ENCODE measurements at places on chromosomes 1 and 21.

GRCh38 chr1:205938682-205939081 lies 4.6 kb downstream of the SLC26A9 start:
- no peak for DNase-seq

- DNase-seq, result no peak
Observed at GRCh38 chr1:228209657-228210056, 1.8 kb downstream of the OBSCN start.

DNA sequence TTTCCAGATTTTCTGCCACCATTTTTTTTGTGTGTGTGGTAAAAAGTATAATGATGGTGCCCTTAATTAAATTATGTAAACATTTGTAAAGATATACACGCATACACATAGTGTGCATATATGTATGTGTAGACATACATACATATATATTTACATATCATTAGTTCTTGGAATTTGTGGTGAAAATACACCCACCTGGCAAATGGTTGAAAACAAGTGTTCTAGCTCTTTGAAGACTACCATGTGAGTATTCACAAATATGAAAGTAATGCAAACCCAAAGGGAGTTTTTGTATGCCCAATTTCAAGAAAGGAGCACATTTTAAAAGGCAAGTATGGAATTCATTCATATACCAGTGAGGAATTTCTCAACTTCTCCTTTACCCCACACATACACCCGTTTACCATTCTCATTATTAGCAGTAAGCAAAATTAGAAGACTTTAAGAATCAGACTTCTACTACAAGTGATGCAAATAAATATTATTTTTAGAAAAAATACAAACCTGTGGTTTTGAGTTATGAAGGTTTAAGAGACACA lies 8.0 kb downstream of the RABGAP1L start:
- DNase-seq, result no peak

- no peak for DNase-seq
Observed at GRCh38 chr1:11720525-11720924, 15.4 kb upstream of the AGTRAP start.

DNA sequence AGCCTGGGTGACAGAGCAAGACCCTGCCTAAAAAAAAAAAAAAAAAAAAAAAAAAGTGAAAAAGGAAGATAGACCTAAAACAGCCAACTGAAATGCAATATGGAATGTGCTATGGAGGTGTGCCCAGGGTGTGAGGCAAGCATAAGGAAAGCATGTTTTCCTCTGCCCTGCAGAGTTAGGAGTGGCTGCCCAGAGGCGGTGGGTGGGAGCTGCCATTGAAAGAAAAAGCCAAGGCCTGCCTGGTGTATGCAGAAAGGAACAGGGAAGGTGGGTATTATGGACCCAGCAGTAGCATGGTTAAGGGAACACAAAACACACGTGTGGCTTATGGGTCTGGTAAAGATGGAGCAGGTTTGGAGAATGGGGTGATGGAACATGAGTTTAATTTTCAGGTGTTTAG lies 8.9 kb downstream of the CD244 start:
- no peak for DNase-seq

GRCh38 chr1:222788402-222789156 lies 26.3 kb upstream of the DISP1 start:
- no peak for DNase-seq

DNA sequence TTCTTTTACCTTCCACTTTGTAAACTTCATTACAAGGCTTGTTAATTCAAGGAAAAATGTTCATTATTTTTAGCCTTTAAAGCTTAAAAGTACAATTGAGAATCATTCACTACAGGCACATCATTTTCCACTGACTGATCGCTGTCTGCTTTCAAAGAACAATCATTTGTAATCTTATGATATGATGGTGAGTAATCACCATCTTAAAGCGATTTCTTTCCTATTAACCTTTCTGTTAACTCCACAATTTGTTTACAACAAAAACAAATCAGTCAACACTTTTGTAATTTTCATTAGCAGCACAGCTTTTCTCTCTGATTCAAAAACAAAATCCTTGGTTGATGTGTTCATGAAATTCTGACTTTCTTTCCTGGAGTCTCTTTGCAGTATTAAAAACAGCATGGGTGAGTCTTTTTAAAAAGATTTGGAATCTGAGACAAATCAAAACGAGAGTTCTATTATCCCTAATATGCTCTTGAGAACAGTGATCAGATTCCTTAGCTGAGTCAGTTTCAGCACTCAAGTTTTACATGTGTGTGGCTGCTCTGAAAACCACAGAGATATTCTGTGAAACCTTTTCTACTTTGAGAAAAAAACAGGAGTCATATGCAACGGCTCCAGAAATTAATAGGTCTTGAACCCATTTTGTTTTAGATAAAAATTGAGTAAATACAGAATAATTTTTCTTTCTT lies 145.8 kb upstream of the TMPRSS15 start:
- no peak for DNase-seq

DNA sequence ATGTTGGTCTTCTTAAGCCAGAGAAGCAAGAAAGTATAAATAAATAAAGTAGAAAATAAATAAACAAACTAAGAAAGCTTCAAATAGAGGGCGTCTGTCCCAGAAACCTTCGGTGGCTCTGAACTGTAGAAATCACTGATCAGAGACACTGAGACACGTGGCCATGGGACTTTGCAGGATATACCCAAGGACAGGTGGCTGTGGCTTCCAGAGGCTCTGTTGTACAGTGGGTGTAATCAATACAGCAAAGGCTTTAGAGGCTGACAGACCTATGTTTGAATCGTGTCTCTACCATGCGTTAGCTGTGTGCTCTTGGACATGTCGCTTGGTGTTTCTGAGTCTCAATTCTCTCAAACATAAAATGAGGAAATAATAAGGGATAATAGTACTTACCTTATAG lies 41.0 kb upstream of the EPS15 start:
- DNase-seq, result no peak

- no peak for DNase-seq
Observed at GRCh38 chr1:102897557-102897956, 210.8 kb downstream of the COL11A1 start.

- no peak for DNase-seq
Observed at GRCh38 chr1:15626269-15626950, 9.2 kb downstream of the DDI2 start.

DNA sequence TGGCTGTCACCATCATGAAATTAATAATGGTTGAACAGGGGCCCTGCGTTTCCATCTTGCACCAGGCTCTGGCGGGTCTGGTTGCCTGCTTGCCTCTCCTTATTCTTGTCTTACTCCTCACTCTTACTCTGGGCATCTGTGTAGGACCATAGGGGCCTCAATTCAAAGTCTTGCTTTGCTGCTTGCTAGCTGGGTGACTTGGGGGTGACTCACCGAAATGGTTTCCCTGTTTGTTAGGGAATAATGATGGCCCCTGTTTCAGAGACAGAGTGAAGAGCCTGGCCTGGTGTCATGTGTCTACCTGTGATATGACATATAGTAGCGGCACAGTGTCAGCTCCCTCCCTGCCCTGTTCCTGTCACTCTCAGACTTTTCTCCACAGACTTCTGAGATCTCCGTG lies 24.6 kb downstream of the KCNC4 start:
- DNase-seq, result no peak

GRCh38 chr1:197127246-197127912 lies 19.1 kb downstream of the ASPM start:
- DNase-seq, result no peak

DNA sequence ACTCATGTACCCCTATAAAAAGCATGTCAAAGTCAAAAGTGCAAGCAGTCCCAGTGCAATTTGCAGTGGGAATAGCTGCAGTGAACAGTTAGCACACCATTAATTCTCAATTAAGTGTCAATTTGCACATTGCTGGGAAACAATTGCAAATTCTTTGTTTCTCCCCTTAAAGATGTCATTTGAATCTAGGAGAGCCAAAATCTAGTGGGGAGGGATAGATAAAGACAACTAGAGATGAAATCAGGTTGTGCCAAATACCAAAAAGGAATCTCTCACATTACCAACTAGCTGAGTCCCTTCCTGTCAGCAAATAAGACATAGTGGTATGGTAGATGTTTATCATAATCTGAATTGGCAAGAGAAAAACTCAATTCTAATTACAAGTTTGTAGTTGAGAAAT lies 330.7 kb downstream of the NUF2 start:
- no peak for DNase-seq

DNA sequence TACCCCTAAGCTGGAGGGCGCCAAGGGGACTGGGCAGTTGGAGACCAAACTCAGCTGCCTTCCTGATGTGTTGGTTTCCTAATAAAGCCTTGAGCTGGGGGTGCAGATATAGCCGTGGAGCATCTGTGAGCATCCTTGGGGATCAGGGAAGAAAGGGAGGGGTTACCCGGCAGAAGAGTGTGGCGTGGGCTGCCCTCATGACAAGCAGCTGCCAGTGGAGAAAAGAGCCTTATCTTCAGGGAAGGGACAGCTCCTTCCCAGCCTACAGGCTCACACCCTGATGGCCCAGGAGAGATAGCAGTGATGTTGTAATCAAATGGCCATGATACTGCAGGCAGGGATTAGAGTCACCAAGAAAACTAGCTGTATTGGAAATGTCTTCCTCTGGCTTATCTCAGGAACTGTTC lies 10.8 kb upstream of the NFASC start:
- DNase-seq, result no peak

DNA sequence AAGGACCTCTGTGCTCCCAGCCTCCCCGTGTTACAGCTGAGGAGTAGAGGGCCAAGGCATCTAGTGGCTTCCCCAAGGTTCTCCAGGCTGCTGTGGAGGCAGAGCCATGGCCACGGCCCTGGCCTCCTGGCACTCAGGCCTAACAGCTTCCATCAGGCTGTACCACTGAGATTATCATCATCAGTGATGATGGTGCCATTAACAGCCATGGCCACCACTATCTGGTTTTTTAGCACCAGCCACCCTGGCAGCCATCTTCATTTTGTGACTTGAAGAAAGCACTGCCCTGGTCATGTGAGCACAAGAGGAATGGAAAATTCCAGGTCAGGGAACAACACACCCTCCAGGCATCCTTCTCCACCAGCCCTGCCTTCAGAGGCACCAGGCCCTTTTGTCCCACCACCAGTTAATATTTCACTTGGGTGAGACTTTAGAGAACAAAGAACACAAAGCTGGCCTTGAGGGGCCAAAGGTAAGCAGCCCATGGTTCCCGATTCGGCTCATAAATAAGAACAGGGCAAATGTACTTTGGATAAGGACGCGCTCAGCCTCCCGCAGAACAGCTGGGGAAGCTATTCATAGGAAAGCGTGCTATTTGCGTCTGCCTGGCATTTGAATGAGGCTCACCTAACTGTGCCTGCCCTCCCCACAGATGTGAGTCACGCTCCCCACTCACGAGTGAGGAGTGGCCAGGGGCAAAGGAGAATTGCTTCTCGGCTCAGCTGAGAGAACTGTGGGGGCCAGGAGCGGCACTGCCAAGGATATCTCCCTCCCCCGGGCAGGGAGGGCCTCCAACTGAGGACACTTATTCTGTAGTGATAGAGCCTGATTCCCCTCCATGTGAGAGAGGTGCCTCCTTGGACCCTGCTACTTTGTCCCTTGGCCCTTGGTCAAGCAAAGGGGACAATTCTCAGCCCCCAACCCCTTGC lies 95.6 kb downstream of the CD58 start:
- peak; percentile 57 for DNase-seq

- no peak for DNase-seq
Observed at GRCh38 chr1:224569276-224569675, 46.8 kb upstream of the CNIH3 start.

DNA sequence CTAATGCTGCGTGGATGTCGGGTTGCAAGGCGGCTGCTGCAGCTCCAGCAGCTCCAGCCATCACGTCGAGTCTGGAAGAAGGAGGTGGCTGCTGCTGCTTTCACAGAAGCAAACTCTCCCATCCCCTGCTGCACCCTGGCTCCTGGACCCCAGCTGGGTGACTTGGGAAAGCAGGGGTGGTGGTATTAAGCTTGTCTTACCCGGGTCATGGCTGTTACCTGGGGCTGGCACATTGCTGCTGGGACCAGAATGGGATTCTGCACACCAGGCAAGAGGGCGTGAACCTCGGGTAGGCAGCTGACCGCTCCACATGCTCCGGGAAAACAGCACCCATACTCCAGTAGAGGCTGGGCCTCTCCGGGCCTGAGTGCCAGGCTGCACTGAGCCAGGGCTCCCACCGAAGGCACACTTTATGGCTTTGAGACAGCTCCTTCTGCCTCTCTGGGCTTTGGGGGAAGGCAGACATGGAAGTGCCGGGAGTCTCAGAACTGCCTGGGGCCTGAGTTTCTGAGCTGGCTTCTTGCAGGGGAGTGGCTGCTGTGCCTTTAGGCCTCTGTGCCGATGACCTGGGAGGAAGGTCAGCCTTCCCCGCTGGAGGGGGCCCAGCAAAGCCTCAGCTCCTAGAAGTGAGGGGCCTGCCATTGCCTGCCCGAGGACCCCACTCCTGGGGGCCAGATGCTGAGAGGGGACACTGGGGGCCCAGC lies 1.2 kb downstream of the SMIM1 start:
- no peak for DNase-seq

DNA sequence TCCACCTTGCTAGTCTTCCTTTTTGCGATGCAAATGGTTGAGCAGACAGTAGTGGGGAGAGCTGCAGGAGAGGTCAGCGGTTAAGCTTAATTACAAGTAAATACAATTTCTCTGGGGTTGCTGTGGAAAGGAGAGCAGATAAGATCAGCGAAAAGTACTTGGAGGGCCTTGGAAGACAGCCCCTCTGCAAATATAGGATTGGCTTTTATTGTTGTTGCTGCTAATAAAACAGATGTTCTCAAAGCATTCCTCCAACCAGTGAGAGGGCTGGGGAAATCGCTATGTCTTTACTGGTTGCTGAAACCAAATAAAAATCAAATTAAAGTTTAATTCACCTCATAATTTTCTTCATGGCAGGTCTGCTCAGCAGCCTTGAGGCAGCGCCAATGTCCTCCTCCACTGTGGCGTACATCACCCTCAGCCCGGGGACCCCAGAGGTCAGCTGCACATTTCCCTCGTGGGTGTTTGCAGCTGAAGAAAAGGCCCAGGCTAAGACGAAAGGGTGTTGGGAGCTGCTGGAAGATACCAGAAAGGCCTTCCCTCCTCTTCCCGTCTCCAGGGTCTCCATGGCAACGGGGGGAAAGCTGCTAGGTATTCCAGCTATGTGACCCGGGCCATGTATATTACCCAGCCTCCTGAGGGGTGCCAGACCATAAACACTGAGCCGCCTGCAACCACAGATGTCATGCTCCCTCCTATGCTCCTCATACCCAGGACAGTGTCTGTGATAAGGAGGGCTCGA lies 54.6 kb upstream of the POU2F1 start:
- peak; percentile 48 for DNase-seq

DNA sequence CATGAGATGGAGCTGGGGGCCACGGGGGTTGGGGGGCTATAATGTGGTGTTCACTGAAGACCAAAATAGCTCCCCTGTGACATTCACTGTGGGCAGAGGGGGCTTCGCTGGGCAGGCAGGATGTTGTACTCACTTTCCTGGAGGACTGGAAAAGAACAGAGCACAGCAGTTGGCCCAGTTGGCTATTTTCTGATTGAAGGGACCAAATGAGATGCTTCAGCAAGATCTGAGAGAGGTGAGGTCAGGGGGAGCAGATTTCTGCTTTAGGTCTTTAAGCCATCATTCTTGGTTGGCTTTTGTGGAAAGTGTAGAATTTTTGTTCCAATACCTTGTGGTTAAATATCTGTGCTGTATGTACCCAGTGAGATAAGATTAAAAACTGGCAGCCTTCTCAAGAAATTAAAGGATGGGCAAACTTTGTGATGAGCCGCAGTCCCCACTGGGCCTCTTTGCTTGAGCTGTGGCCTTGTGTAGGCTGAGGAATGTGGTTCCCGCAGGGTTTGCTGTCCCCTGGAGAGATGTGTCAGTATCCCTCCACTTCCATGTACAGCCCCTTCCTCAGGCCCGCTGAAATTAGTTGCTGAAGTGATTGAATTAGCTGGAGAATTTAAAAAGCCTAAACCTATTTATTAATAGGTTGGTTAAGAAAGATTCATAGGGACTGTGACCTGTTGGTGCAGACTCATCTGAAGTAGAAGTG lies 80.7 kb downstream of the ATP5PO start:
- DNase-seq, result no peak
